ENCODE measurements at places on chromosomes 5 and 9.

DNA sequence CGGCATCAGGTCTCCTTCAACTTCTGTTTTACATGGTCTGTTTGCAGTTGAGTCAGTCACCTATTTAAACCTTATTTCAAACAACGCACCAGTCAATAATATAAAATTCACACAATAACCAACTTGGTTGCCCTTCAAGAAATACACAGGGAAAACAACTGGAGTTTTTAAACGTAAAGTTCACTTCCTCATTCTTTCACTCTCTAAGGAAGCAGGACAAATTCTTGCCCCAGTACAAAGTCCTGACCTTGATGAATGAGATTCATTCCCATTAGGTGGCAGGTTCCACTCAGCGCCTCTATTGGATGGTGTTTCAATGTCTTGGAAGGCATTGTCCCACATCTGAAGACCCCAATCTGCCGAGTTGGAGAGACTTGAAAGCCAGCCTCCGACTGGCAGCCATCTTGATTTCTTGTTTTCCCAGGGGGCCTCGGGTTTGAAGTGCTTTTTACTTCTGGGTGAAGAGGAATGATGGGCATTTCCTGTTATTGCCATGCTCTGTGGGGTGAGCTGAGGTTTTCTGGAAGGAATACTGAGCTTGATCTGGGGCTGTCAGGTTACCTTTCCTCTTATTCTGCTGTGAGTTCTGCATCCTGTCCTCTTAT is 105.0 kb downstream of the ACER2 start:
- DNase-seq: no peak

GRCh38 chr5:140632366-140633020 is 482 bp downstream of the CD14 start:
- DNase-seq: no peak

- DNase-seq: no peak
Measured at GRCh38 chr9:21919377-21920362, 74.5 kb downstream of the CDKN2A start.

DNA sequence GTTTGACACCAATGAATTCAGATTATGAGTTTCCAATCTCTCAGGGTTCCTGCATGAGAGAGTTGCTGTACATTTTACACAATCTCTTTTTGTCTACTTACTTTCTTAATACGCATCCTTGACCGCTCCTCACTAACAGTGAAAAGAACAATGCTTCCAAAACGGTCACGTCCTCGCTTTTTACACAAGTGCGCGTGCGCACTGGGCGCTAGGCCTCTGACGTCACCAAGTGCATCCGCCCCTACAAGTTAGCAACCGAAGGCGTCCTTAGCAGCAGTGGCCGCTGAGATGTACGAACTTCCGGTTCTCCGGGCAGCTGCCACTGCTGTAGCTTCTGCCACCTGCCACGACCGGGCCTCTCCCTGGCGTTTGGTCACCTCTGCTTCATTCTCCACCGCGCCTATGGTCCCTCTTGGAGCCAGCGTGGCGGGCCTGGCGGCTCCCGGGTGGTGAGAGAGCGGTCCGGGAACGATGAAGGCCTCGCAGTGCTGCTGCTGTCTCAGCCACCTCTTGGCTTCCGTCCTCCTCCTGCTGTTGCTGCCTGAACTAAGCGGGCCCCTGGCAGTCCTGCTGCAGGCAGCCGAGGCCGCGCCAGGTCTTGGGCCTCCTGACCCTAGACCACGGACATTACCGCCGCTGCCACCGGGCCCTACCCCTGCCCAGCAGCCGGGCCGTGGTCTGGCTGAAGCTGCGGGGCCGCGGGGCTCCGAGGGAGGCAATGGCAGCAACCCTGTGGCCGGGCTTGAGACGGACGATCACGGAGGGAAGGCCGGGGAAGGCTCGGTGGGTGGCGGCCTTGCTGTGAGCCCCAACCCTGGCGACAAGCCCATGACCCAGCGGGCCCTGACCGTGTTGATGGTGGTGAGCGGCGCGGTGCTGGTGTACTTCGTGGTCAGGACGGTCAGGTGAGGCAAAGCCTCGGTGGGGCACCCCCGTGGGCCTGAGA is at the start of gene FAM174A:
TSS of gene FAM174A (plus strand) at position 315 of the 946 bp plus-strand sequence. CDS start at position 472, 157 bp downstream.
- peak; percentile 83 for DNase-seq

GRCh38 chr5:37553720-37554404 is 174.7 kb downstream of the WDR70 start:
- no peak for DNase-seq

DNA sequence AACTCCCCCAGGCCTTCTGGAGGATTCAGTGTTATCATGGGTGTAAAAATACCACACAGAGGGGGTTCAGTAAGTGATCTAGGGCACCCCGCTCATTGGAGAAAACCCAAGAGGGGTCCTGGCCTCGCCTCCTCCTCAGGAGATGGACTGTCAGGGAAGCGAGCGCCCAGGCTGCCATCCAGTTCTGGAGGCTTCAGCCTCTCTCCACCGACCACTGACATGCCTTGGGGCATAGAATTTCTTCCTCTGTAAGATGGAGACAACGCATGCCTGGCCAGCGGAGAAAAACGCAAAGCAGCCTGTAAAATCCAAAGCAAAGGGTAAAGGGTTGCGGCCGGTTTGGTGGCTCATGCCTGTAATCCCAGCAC is 165.4 kb downstream of the COL23A1 start:
- no peak for DNase-seq

DNA sequence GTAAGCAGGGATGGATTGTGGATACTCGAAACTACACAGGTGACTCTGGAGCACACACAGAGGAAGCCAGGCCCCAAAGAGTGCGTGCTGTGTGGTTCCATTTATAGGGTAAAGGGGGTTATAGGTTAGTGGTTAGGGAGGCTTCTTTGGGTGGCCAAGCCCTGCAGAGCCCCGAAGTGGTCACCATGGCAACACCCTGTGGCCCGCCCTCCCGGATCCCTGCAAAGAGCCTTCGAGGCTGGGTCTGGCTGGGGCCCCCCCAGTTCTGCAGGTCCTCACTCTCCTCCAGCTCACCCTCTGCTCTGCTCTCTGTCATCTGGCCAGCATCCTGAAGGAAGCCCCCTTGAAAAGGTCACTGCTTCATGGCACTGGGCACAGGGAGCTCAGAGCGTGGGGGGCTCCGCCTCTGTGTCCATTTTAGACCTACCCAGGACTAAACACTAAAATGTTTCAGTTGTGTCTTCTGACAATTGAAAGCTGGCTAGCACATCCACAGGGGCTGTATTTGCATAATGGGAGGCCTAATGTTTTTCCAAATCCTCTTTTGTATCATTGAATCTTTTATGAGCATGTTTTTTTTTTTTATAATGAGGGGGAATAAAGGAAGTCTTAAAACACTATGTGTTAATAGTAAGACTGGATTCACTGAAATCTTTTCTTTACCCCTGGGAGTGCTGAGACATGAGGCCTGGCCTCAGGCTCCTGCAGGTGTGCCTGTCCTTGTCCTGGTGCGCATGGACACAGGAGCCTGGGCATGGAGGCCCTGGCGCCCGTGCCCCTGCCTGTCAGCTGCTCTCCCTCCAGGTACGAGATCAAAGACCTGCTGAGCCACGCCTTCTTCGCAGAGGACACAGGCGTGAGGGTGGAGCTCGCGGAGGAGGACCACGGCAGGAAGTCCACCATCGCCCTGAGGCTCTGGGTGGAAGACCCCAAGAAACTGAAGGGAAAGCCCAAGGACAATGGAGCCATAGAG is 55.3 kb downstream of the WNK2 start:
- no peak for DNase-seq

- DNase-seq: no peak
Measured at GRCh38 chr5:27708534-27708933, 670.1 kb upstream of the CDH9 start.

DNA sequence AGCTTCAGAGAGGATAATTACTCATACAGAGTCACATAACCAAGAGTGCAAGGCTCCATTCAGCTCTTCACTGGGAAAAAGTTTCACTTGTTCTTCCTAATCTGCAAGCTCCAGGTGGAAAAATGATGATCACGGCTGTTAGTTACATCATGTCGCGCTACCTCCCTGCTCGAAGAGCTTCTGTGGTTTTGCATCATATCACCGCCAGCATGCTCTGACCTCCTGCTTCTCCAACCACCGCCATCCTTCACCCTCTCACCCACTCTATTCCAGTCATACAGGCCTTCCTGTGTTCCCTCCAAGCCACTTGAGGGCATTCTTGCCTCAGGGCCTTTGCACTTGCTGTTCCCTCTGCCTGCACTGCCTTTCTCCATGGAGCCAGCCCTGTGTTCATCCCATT is 47.1 kb downstream of the COL27A1 start:
- no peak for DNase-seq

GRCh38 chr5:10481241-10481935 is 39.7 kb downstream of the ROPN1L start:
- no peak for DNase-seq

GRCh38 chr9:16133556-16134227 is 580.8 kb downstream of the CCDC171 start:
- DNase-seq: no peak

DNA sequence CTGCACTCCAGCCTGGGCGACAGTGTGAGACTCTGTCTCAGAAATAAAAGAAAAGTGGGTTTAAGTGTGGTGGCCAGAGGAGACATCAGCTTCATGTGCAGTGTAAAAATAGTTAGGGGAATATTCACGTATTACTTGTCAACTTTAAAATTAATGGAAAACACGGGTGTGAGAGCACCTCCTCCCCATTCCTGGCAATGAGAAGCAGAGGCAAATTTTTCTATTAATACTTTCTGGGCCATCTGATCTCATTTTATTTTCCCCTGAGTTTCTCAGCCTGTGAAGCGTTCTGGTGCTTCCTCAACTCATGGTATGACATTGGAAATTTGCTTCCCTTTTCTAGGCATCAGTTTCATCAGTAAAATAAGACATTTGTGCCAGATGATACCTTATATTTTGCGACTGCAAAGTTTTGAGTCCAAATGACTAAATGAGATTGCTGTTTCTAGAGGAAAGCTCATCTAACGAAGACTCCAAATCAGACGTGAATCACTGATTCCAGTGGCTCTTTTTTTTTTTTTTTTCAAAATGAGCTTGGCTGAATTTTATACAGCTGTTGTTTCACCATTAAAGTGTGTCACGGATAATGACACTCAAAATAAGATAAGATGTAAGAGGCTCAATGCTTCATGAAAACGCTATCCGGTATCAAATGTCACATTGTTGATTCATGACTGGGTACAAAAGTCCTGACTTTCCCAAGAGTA is 104.6 kb downstream of the MSX2 start:
- no peak for DNase-seq

- no peak for DNase-seq
Measured at GRCh38 chr5:7053125-7053524, 339.9 kb downstream of the TENT4A start.

GRCh38 chr9:98316445-98317133 is 61.1 kb upstream of the TBC1D2 start:
- no peak for DNase-seq

DNA sequence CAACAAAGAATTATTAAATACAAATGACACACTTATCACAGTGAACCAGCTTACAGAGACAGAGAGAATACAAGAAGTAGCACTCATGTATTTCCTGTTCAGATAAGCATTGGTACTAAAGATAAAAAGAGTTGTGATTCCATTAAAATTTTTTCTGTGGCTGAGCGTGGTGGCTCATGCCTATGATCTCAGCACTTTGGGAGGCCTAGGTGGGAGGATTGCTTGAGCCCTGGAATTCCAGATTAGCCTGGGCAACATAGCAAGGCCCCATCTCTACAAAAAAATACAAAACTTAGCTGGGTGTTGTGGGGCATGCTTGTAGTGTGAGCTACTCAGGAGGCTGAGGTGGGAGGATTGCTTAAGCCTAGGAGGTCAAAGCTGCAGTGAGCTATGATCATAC is 32.9 kb downstream of the FCHO2 start:
- no peak for DNase-seq

DNA sequence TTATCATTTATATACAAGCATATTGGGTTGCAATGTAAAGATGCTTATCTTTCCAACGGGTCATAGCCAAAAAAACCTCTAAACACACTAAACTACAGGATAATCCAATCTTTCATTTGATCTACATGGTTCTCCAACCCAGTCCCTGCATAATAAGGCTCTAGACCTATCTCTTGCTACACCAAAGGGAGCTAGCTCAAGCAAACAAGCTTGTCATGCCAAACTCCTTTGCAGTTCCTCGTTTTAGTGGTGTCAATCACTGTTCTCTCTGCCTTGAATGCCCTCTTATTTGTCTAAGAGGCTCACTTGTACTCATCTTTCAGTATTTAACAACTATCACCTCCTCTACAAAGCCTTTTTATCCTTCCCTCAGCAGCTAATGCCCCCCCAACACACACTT is 5.6 kb downstream of the HOMER1 start:
- DNase-seq: no peak

GRCh38 chr9:98804083-98804482 is 3.4 kb upstream of the GALNT12 start:
- DNase-seq: no peak

DNA sequence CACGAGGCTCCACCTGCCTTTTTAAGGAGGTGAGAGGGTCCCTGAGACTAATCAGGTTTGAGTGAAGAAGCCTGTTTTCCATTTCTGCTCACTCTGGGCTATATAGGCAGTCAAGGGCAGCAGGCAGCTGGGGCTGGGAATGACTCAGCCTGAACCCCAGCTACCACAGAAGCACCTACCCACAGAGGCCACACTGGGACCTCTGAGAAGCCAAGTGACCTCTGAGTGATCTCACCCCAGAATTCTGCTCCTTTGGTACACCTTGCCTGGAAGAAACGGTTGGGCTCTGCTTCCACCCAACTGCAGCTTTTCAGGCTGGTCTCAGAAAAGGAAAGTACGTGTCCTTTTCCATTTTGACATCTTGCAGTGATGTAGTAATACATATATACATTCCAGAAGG is 6.8 kb downstream of the FAM219A start:
- DNase-seq: no peak

GRCh38 chr9:14485366-14485765 is 171.4 kb upstream of the NFIB start:
- no peak for DNase-seq

GRCh38 chr5:5155617-5156016 is 15.5 kb downstream of the ADAMTS16 start:
- no peak for DNase-seq

DNA sequence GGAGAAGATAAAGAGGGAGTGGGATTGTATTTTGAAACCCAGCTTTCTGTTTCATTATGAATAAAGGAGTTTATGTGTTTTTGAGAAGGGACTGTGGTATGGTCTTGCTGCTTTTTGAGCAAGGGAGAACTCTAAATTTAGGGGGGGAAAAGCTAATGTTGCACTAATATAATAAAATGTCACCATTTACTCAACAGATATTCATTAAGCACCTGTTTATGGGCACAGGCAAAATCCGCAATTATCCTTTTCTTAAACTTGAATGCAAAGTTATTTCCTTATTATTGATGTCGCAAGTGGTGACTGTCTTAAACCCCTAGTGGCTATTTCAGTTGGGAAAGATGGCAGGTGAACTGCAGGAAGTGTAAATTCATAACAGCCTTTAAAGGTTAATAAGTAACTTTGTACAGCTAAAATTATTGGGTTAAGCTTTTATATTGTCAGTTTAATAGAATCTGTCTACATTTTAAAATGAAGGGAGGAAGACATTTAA is 1.5 kb downstream of the CDC42SE2 start:
- DNase-seq: no peak

- no peak for DNase-seq
Measured at GRCh38 chr5:61666064-61666621, 334.1 kb downstream of the ZSWIM6 start.

Measured in activated CD8-positive, alpha-beta memory T cell treated with anti-CD3 and anti-CD28 coated beads for 1 hour (primary cell).